ENCODE measurements at places on chromosomes 3 and 15. TPM values are rescaled to one million over a fixed set of nuclear protein-coding genes. Genes with fewer than 3 reads are reported as not detected.

CPLX3 gene
- not detected for total RNA-seq

CCR8 gene
- total RNA-seq, result 0.48 TPM

GRAMD2A gene
- not detected for total RNA-seq

SERPINI2 gene
- total RNA-seq, result not detected

FBXL2 gene
- total RNA-seq, result not detected

COL8A1 gene
- total RNA-seq, result not detected

TMEM266 gene
- total RNA-seq, result not detected

DGKG gene
- 0.12 TPM for total RNA-seq

P2RY13 gene
- not detected for total RNA-seq

PAQR5 gene
- total RNA-seq, result 0.10 TPM

NANOGP8 gene
- total RNA-seq, result not detected

Data from activated CD4-positive, alpha-beta memory T cell treated with anti-CD3 and anti-CD28 coated beads for 36 hours (primary cell).